LHCN-M2 (cell line): ENCODE measurements at places on chromosomes 6 and 20.

- peak; percentile 20 for DNase-seq
Observed at GRCh38 chr6:142155895-142156757, 9.1 kb downstream of the VTA1 start.

GRCh38 chr6:11621119-11621518 is 83.6 kb downstream of the TMEM170B start:
- no peak for DNase-seq

DNA sequence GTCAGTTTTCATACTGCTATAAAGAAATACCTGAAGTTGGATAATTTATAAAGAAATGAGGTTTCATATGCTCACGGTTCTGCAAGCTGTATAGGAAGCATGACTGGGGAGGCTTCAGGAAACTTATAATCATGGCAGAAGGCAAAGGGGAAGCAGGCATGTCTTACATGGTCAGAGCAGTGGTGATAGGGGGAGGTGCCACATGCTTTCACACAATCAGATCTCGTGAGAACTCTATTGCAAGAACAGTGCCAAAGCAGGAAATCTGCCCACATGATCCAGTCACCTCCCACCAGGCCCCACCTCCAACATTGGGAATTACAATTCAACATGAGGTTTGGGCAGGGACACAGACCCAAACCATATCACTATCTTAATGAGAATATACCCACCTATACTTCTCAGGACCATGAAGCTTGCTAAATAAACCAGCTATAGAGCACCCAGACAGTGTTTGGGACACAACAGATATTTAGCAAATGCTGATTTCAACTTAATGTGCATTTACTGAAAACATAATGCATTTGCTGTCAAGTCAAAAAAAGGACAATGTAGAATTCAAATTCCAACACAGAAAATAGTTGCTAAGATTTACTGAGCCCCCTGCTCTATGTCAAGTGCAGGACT is 63.8 kb downstream of the TNFRSF21 start:
- DNase-seq, result peak; percentile 31

GRCh38 chr6:119552021-119552420 is 202.5 kb upstream of the MAN1A1 start:
- DNase-seq, result no peak

GRCh38 chr6:170147832-170148708 is 142.8 kb downstream of the DLL1 start:
- no peak for DNase-seq

- DNase-seq, result no peak
Observed at GRCh38 chr6:47130086-47130485, 88.0 kb upstream of the ADGRF1 start.

DNA sequence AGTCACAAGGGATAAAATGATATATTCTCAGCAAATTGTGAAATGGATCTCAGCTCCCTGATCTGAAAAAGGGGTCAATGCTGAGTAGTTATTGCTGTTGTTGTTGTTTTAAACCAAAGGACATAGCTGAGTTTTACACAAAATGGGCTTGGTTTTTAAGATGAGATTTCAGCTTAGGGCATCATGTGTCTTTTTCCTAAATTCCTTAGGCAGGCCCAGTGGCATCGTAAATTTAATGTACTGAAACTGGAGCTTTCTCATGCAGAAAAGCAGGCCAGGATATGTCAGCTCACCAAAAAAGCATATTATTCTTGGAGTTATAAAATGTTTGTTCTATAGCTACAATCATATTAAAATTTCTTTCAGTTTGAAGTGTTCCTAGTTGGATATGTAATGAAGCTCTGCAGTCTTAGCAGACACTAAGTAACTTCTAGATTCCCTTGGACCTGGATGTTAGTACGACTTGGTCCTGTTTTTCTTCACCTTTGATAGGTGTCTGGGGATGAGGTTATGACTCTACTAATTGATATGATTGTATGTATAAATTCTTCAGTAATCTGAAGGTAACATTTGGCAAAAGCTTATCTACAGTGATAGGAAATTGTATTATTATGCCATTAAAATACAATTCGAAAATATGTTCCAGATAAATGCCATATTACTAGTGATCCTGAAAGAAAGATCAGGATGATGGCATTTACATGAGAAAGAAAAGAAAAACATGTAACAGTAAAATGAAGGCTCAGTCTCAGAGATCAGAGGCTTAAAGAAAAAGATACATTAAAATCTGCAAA is 663.3 kb downstream of the RFPL4B start:
- no peak for DNase-seq

DNA sequence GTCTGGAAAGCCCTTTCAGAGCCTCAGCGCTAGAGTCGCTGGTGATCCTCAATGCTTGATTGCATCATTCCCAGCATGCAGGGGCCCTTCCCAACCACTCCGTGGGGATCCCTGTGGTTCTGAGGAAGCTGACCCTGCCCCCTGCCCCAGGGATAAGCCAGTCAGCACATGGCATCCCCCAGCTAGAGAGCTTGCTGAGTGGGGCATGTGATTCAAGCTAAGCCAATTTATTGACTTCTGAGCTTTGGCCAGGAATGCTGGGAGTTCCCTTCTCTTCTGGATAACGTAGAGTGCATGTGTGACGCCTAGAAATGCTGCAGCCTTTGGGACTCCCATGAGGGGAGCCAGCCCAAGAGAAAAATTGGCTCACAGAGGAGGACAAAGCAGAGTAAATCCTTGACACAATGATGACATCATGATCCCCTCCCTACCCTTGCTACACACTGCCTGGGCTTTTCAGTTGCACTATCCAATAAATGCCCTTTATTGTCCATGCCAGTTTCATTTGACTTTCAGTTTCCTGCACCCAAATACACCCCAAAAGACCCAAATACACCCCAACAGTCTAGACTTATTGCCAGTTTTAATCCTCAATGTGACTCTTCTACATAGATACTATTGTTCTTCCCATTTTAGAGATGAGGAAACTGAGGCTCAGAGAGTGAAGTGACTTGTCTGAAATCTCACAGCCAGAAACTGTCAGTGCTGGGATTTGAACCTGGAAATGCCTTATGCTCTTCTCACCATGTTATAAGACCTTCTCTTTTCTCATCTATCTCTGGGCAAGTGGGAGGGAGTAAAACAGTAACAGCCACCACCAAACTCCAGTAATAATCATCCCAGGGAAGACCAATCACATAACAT is 34.3 kb downstream of the KCNB1 start:
- no peak for DNase-seq

GRCh38 chr6:108119769-108120141 is 45.2 kb upstream of the OSTM1 start:
- no peak for DNase-seq

GRCh38 chr20:33624399-33624798 is 37.7 kb upstream of the C20orf144 start:
- DNase-seq, result no peak

- no peak for DNase-seq
Observed at GRCh38 chr20:53072923-53073579, 100.9 kb downstream of the TSHZ2 start.

DNA sequence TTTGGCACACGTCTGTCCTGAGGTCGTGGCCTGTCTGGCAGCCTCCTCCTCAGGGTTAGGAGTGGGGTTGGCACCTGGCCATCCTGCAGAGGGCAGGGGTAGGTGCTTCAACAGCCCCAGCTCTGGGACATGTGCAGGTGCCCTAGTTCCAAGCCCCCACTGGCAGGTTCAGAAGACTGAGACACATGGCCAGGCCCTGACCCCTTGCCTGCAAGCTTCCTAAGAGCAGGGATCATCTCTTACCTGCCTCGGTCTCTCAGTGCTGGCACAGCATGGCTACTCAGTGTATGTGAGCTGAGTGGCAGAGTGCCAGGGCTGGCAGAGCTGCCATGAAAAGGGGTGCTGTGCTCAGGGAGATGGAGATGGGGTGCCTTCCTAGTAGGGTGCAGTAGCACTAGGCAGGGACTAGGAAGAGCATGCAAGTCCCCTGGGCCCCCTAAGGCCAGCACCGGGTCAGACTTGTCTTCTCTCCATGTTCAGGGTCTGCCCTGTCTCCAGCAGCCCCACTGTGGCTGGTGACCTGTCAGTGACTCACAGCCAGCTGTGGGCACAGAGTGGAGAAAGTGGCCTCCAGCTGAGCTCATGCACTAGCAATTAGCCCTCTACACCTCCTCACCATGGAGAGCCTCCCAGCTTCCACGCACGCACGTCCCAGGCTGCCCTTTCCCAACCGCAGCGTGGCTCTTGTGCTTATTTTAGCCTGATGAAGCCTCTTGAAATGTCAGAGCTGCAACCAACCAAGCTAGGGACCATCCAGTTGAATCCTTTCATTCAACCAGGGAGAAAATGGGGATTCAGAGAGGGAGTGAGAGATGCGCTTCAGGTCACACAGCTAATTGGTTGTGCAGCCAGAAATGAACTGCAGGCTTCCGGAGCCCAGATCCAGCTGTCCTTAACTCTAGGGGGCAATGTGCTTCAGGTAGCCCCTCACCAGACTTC is 116.6 kb downstream of the MRPL14 start:
- DNase-seq, result peak; percentile 99

GRCh38 chr6:77143659-77144447 is 319.4 kb downstream of the HTR1B start:
- no peak for DNase-seq

- peak; percentile 29 for DNase-seq
Observed at GRCh38 chr6:82761674-82762345, 303.8 kb downstream of the UBE3D start.

DNA sequence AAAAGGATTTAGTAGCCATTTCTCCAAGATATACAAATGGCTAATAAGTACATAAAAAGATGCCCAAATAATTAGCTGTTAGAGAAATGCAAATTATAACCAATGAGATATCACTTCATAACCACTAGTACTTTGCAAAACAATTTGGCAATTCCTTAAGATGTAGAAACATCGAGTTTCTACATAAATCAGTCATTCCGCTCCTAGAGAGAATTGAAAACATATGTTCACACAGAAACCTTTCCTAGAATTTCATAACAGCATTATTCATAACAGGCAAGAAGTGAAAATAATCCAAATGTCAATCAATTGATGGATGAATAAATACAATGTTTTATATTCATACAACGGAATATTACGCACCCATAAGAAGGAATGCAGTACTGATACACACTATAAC is 20.5 kb upstream of the NT5E start:
- DNase-seq, result no peak

DNA sequence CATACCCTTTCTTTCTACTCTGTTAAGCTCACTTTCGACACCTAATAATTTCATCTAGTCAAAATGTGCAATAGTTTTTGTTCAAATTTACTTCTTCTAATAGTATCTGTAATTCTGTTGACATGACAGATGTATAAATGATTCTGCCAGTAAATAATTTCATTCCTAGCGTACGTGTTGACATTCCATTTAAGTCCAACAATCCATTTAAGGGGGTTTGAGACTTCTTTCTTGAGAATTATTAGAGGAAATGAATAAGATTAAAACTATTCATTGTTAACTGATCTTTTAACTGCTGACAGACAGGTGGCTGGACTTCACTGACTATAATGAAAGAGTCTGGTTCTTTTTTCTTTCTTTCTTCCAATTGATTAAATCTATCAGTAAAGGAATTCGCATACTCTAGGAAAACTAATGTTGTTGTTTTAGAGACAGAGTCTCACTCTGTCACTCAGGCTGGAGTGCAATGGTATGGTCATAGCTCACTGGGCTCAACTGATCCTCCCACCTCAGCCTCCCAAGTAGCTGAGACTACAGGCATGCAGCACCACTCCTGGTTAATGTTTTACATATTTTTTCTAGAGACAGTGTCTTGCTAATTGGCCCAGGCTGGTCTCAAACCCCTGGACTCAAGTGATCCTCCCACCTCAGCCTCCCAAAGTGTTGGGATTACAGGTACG is 55.9 kb downstream of the MAP3K5 start:
- no peak for DNase-seq

DNA sequence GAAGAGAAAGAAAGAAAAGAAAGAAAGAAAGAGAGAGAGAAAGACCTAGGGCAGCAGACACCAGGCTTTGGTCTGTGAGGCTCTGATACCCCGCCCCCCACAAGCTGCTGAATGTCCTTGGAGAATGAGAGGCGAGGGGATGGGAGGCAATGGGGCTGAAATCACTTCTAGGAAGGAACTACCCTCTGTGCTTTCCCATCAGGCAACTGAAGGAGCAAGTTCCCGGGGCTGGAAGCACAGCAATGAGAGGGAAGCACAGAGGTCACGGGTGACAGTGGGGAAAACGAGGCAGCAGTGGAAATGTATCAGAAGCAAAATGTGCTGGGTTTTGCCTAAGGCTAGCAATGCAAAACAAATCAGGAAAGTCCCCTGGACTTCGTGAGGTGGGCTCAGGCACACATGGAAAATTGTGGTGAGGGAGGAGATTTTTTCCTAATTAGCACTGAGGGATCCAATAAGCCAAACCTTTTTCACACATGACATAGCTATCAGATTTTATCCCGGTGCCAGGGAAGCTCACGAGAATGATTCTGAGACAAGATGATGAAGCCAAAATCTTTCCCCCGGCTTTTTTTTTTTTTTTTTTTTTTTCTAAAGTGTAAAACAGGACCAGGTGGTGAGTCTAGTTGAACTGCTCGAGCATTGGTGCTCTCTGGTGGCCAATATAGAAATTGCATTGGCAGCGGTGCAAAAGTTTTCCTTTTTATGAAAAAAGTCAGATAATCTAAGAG is 16.8 kb upstream of the ARFGEF2 start:
- peak; percentile 63 for DNase-seq

GRCh38 chr20:61746147-61746646 is 319.5 kb downstream of the TAF4 start:
- DNase-seq, result no peak

DNA sequence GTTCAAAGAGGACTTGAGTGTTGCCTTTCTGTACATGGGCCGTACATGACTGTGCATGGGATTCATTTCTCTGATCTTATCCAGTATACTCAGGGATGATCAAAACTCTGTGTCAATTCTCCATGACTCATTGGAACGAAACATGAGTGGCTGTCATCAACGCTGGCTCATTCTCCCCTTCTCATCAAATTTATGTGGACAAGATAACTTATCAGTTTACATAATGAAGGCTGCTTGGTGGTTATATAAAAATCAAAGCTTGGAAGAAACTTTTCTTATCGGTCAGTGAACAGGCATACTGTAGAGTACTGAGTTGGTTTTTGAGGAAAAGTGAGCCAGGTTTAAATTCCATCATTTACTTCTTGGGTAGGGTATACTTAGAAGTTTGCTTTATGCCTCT is 24.9 kb downstream of the CRISP1 start:
- DNase-seq, result no peak

DNA sequence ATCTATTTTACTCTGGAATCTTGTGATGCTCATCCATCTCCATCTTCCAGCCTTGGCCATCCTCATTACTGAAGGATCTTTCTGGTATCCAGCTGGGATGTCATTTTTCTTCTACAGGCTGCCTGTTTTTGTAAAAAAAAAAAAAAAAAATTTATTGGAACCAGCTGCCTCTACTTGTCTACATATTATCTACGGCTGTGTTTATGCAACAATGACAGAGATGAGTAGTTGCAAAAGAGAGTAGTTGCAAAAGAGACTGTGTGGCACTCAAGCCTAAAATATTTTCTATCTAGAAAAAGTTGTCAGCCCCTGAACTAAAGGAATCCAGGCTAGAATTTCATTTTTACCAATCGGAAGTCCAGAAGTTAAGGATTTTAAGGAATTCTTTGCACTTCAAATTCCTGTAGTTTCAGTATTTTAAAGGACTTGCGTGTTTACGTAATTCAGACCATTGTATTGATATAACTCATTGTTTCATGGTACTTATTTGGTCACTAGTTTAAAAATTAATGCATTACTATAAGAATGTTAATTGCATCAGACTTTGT is 38.6 kb upstream of the PLCG1 start:
- DNase-seq, result peak; percentile 71
